Left lung (tissue), 14 donors: ENCODE measurements at places on chromosomes 12 and 14. TPM values are rescaled to one million over a fixed set of nuclear protein-coding genes. Genes with fewer than 3 reads are reported as not detected.

GRCh38 chr12:93403988-93404803 is 26.5 kb downstream of the NUDT4 start:
- no peak for DNase-seq
- H3K27ac ChIP-seq: no peak overlapping the region
- H3K36me3 ChIP-seq: peaks cover 11% of the 10 kb centered on the region
- H3K27me3 ChIP-seq: no peaks in the 10 kb centered on the region
- H3K4me3 ChIP-seq: no peak overlapping the region
- no peaks in the 10 kb centered on the region for H3K4me1 ChIP-seq

DNA sequence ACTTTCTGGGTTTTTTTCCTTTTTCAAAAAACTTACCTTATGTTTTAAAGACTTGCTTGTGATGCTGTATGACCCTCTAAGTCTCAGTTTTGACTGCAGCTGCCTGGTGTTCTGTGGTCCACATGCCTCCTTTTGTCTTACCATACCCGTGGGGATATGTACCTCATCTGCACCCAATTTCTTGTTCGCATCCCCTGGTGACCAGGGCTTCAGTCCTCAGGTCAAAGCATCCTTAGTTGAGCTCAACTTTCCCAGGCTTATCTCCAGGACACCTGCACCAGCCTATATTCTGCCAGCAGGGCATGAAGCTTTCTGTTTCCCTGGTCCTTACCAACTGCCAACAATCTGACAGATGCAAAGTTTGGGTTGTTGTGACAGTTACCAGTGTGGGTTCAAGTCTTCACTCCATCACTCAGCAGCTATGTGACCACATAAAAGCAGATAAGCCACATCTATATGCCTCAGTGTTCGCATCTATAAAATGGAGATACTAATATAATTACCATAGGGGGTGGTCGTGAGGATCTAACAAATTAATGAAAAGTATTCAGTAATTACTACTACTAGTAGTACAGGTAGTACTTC is 94.0 kb downstream of the NTF3 start:
- H3K27ac ChIP-seq: no peak overlapping the region
- no peaks in the 10 kb centered on the region for H3K27me3 ChIP-seq
- no peak overlapping the region for H3K4me3 ChIP-seq
- H3K4me1 ChIP-seq: no peaks in the 10 kb centered on the region
- no peaks in the 10 kb centered on the region for H3K36me3 ChIP-seq

GRCh38 chr12:76670776-76671175 is 93.1 kb upstream of the ZDHHC17 start:
- H3K4me3 ChIP-seq: no peak overlapping the region
- H3K27me3 ChIP-seq: no peaks in the 10 kb centered on the region
- no peak overlapping the region for H3K27ac ChIP-seq
- H3K4me1 ChIP-seq: peaks cover 7% of the 10 kb centered on the region

- no peaks in the 10 kb centered on the region for H3K4me1 ChIP-seq
- no peak overlapping the region for H3K4me3 ChIP-seq
- no peaks in the 10 kb centered on the region for H3K27me3 ChIP-seq
- H3K27ac ChIP-seq: no peak overlapping the region
Measured at GRCh38 chr14:74634964-74635363, 22.9 kb upstream of the LTBP2 start.

GRCh38 chr12:57694459-57695019 is 607 bp downstream of the OS9 start:
- H3K36me3 ChIP-seq: peaks cover 38% of the 10 kb centered on the region
- H3K27ac ChIP-seq: peak overlapping the region; percentile 37
- H3K4me1 ChIP-seq: peaks cover 6% of the 10 kb centered on the region
- H3K4me3 ChIP-seq: peak overlapping the region; percentile 93

DNA sequence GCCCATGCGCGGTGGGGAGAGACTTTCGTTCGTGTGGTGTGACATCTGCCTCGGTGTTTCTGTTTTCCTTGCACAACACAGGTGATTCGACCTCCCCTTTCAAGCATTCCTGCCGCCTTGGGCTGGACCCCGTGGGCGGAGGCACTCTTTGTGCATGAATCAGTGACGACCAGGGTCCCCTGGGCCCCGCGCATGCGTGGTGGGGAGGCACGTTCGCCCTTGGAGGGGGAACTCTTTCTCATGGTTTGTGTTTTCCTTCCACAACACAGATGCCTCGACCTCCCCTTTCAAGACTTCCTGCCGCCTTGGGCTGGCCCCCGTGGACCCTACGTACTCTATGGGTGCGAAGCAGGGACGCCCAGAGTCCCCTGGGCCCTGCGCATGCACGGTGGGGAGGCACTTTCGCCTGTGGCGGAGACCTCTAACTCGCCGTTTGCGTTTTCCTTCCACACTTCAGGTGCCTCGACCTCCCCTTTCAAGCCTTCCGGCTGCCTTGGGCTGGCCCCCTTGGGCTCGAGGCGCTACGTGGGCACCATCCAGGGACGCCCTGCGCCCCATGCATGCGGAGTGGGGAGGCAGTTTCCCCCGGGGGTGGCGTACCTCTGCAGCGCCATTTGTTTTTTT is 340.9 kb downstream of the ALG10 start:
- no peak overlapping the region for H3K27ac ChIP-seq
- DNase-seq: no peak
- no peaks in the 10 kb centered on the region for H3K27me3 ChIP-seq
- no peaks in the 10 kb centered on the region for H3K36me3 ChIP-seq
- no peaks in the 10 kb centered on the region for H3K4me1 ChIP-seq

GRCh38 chr14:65115615-65116014 is 13.3 kb upstream of the MAX start:
- H3K36me3 ChIP-seq: no peaks in the 10 kb centered on the region
- H3K4me1 ChIP-seq: no peaks in the 10 kb centered on the region
- H3K27me3 ChIP-seq: no peaks in the 10 kb centered on the region
- no peak overlapping the region for H3K4me3 ChIP-seq
- H3K27ac ChIP-seq: no peak overlapping the region

DNA sequence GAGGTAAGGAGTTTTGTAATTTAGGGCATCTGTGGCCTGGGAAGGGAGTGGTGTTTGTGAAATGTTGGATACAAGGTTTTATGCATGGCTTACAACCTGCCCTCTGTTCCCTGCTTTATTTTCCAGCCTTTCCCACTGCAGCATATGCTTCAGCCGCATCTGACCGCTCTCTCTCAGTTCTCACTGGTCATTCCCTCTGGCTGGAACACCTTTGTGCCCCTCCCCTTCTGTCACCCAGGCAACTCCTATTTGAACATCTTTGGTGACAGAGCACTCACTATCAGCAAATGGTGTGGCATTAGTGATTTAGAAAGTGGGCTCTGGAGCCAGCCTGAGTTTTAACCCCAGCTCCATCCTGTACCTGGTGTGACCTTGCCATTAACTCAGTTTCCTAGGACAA is 47.5 kb upstream of the SMCO2 start:
- H3K36me3 ChIP-seq: no peaks in the 10 kb centered on the region
- no peak overlapping the region for H3K4me3 ChIP-seq
- H3K4me1 ChIP-seq: no peaks in the 10 kb centered on the region
- DNase-seq: no peak
- H3K27ac ChIP-seq: no peak overlapping the region
- H3K27me3 ChIP-seq: no peaks in the 10 kb centered on the region

GRCh38 chr12:125983784-125984500 is 918.7 kb downstream of the AACS start:
- H3K4me1 ChIP-seq: peaks cover 4% of the 10 kb centered on the region
- H3K27ac ChIP-seq: no peak overlapping the region
- peak; percentile 31 for DNase-seq
- H3K36me3 ChIP-seq: no peaks in the 10 kb centered on the region
- H3K27me3 ChIP-seq: no peaks in the 10 kb centered on the region
- H3K4me3 ChIP-seq: peak overlapping the region; percentile 24

GRCh38 chr12:53937596-53938325 is 870 bp upstream of the HOXC13 start:
- no peaks in the 10 kb centered on the region for H3K36me3 ChIP-seq
- DNase-seq: no peak
- H3K4me1 ChIP-seq: no peaks in the 10 kb centered on the region
- H3K4me3 ChIP-seq: no peak overlapping the region

- no peaks in the 10 kb centered on the region for H3K27me3 ChIP-seq
- H3K4me1 ChIP-seq: peaks cover 46% of the 10 kb centered on the region
- peak; percentile 48 for DNase-seq
- H3K4me3 ChIP-seq: no peak overlapping the region
- peaks cover 56% of the 10 kb centered on the region for H3K36me3 ChIP-seq
- H3K27ac ChIP-seq: no peak overlapping the region
Measured at GRCh38 chr14:65070471-65070976, 31.8 kb downstream of the MAX start.

- no peaks in the 10 kb centered on the region for H3K27me3 ChIP-seq
- peaks cover 20% of the 10 kb centered on the region for H3K36me3 ChIP-seq
- no peak overlapping the region for H3K27ac ChIP-seq
- no peak for DNase-seq
- H3K4me1 ChIP-seq: no peaks in the 10 kb centered on the region
Measured at GRCh38 chr14:77730976-77731497, 23.1 kb downstream of the SLIRP start.

- H3K36me3 ChIP-seq: no peaks in the 10 kb centered on the region
- H3K4me3 ChIP-seq: no peak overlapping the region
- H3K27ac ChIP-seq: no peak overlapping the region
- peaks cover 10% of the 10 kb centered on the region for H3K4me1 ChIP-seq
- DNase-seq: no peak
- H3K27me3 ChIP-seq: no peaks in the 10 kb centered on the region
Measured at GRCh38 chr12:53468282-53468681, 16.4 kb downstream of the PCBP2 start.

DNA sequence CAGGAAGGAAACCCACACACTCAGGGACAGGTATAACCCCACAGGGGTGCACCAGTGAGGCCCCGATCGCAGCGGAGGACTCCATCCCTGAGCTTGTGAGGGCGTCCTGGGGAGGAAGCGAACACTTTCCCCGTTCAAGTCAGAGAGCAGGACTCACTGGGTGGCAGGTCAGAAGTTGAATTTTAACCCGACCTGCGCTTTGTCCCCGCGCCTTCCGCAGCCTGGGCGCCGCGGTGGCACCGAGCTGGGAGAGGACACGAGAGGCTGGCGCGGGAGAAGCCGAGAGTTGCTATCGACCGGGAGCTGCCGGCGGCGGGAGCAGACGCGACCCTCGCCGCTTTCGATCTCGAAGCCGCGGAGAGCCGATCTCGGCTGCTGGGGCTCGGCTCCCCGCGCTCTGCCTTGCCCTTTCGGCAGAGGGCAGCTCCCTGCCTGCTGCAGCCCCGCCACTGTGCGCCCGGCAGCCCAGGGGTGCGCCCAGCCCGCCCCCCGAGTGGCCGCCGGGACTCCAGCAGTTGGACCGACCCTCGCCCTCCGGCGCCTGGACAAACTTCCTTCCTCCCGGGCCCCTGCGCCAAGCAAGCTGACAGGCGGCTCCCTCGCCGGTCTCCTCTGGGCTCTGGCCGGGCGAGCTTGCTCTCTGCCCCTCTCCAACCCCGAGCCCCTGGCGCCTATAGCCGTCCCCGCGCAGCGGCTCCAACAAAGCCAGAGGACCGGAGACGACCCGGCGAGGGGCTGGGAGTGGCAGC is 918 bp downstream of the LIN7A start:
- peak overlapping the region; percentile 70 for H3K27ac ChIP-seq
- H3K36me3 ChIP-seq: no peaks in the 10 kb centered on the region
- H3K4me3 ChIP-seq: peak overlapping the region; percentile 59
- peak; percentile 48 for DNase-seq
- H3K27me3 ChIP-seq: peaks cover 27% of the 10 kb centered on the region
- H3K4me1 ChIP-seq: no peaks in the 10 kb centered on the region

DNAH10 gene
- total RNA-seq: 0.79 TPM

OTX2 gene
- not detected for total RNA-seq

CLEC2A gene
- total RNA-seq: not detected

P2RX7 gene
- total RNA-seq: 11.6 TPM

MIPOL1 gene
- 12.5 TPM for total RNA-seq

KRT8 gene
- total RNA-seq: 583 TPM

HOXC11 gene
- total RNA-seq: not detected
